Right lung (tissue), 10 donors: ENCODE measurements at places on chromosomes 13 and 19. TPM values are rescaled to one million over a fixed set of nuclear protein-coding genes. Genes with fewer than 3 reads are reported as not detected.

FAM216B gene
- 17.6 TPM for polyA plus RNA-seq

C19orf73 gene
- polyA plus RNA-seq, result not detected

PRRG2 gene
- polyA plus RNA-seq, result 3.3 TPM

RB1 gene
- polyA plus RNA-seq, result 40.5 TPM

ADAMTS10 gene
- polyA plus RNA-seq, result 71.3 TPM

LHFPL6 gene
- 90.9 TPM for polyA plus RNA-seq

LILRB1 gene
- 2.0 TPM for polyA plus RNA-seq

CBLC gene
- polyA plus RNA-seq, result 4.3 TPM

ZNF649 gene
- 20.7 TPM for polyA plus RNA-seq

ZNF525 gene
- 17.2 TPM for polyA plus RNA-seq

PSG4 gene
- 1.4 TPM for polyA plus RNA-seq

CCDC8 gene
- polyA plus RNA-seq, result 45.7 TPM

PLA2G4C gene
- 5.0 TPM for polyA plus RNA-seq

ZNF773 gene
- 16.5 TPM for polyA plus RNA-seq

- DNase-seq, result no peak
Observed at GRCh38 chr19:39427707-39428106, 8.0 kb downstream of the RPS16 start.

DNA sequence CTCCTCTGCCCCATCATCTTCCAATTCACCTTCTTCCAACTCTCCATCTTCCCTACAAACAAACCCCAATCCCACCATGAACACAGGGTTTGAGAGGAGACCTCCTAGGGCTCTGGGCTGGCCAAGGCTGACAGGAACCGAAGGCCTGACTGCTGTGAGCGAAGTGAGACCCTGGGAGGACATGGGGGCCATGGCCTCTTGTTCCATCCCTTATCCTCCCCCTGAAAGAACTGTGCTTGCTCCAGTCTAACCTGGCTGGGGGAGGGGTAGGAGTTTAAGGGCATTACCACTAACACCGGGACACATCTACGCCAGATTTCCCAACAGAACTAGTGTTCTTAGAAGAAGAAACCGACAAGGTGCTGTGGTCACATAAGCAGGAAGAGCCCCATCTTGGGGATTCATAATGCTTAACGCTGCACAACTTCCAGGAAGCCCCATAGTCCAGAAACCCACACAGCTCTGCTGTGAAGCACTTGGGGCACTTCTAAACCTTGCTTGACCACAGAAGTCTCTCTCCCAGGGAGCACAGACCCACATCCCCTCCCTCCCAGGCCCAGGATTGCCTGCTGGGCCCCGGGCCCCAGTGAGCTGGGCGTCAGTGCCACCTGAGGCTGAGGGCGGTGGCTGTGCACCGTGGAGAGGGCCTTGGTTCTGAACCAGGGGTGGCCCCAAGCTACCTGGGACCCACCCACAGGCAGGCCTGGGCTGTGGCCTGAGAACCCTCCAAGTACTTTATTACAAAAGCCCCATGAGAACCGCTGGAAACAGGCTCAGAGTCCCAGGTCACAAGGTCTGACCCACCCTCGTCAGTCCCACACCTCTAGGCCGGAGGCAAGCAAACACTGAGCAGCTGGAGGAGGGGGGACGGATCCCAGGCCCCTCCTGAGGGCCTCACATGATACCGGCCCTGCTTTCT lies 18.8 kb downstream of the ZC3H4 start:
- DNase-seq, result no peak

GRCh38 chr19:54561840-54562239 lies 11.8 kb upstream of the LILRA2 start:
- no peak for DNase-seq

GRCh38 chr13:74040200-74040599 lies 94.0 kb downstream of the KLF12 start:
- DNase-seq, result no peak

DNA sequence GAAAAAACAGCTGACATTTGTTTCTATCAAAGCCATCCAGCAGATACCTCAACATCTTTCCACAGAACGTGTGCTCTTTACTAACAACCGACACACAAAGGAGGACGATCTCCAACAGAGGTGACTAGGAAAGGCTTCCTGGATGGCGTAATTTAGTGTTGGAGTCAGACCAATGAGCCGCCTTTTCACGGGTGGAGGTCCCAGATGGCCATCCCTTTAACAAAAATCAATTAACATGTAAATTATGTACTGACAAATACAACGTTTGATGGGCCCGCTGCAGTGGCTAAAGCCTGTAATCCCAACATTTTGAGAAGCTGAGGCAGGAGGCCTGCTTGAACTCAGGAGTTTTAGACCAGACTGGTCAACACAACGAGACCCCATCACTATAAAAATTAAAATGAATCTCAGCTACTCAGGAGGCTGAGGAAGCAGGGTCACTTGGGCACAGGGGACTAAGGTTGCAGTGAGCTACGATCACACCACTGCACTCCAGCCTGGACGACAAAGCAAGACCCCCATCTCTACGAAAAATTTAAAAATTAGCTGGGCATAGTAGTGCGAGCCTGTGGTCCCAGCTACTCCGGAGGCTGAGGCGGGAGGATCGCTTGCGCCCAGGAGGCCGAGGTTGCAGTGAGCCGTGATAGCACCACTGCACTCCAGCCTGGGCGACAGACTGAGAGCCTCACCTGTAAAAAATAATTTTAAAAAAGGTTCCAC lies 1.2 kb upstream of the DPY19L3 start:
- no peak for DNase-seq

- peak; percentile 58 for DNase-seq
Observed at GRCh38 chr19:290372-291005, 714 bp downstream of the PLPP2 start.

GRCh38 chr19:42514449-42514848 lies 13.8 kb downstream of the CEACAM1 start:
- DNase-seq, result no peak

- DNase-seq, result no peak
Observed at GRCh38 chr13:51134763-51135365, 23.8 kb upstream of the C13orf42 start.

- no peak for DNase-seq
Observed at GRCh38 chr13:94947965-94948371, 235.6 kb upstream of the SOX21 start.

DNA sequence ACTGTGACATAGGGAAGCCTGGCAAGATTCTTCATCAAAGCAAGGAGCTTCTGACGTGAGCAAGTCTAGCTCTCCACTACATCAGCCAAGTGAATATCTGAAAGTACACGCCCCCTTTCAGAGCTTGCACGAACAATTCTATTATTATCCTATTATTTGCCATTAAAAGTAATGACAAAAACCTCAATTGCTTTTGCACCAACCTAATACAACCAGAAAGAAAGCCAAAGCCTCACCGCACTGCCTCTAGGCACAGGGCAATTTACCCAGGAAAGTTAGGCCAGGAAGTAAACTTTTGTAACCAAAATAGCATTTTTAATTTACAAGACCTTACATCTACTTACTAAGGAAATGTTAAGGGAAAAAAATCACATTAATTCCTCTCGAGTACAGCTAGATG lies 41.2 kb downstream of the LATS2 start:
- DNase-seq, result no peak

- DNase-seq, result no peak
Observed at GRCh38 chr13:73138276-73138637, 79.5 kb downstream of the KLF5 start.

GRCh38 chr19:16121141-16121540 lies 9.5 kb downstream of the RAB8A start:
- no peak for DNase-seq

DNA sequence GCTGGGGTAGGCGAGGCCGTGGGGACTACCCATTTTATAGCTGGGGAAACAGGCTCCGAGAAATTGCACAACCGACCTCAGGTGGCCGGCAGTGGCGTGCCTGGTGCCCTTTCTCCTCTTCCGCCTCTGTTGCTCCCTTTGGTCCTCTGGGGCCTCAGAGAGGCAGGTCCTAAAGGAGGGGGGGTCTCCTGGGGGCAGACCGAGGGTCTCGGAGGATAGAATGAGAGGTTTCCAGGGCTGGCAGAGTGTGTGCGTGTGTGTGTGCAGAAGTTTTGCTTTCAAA lies 11.3 kb downstream of the STX10 start:
- no peak for DNase-seq

GRCh38 chr19:55275851-55276719 lies 3.8 kb downstream of the HSPBP1 start:
- DNase-seq, result no peak

DNA sequence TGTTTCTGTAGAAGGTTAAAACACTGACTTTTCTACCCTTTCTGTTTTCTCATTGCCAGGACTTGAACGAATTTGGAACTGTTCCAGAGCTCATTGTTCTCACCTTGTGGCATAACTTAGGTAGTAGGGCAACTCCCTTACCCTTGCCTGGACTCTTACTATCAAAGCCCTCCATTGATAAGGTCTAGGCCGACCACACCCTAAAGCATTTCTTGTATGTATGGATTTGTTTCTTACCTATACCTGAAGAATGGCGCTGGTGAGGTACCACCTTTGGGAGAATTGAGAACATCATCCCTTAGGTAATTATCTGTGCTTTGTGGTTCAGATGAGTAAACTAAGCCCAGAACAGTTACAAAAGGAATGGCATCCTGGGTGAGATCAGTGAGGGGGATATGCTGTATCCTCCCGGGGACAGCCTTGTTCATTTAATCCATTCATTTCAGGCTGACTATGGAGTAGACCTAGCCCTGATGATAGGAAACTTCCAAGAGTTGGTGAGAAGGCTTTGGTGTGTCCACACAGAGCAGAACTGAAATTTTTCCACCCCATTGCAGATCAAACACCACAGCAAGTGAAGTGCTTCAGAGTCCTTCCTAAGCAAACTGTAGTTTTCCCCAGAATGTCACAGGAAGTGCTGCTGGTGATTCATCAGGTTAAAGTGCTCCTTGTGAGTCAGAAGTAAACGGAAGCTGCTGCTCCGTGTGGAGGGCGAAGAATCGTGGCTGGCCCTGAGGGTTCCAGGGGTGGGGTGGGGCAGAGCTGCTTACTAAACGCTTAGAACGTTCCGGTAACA lies 113.0 kb downstream of the TEX26 start:
- no peak for DNase-seq

DNA sequence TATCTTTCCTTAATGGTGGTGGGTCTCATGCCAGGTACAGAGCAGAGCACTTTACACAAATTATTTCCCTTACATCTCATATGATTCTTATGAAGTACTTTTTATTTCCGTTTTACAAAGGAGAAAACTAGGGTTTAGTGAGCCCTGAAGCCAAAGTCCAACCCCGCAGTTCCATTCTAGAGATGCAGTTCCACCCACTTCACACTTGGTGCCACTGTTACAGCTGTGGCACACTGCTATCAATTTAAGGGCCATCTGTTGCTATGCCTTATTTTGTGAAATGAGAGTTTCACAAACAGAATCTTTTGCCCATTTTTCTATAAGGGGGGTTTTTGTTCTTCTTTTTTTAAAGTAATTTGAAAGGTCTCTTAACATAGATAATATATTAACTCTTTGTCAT lies 12.9 kb downstream of the MIPEP start:
- DNase-seq, result no peak

GRCh38 chr19:15498910-15499309 lies 9.4 kb upstream of the CYP4F22 start:
- DNase-seq, result no peak

DNA sequence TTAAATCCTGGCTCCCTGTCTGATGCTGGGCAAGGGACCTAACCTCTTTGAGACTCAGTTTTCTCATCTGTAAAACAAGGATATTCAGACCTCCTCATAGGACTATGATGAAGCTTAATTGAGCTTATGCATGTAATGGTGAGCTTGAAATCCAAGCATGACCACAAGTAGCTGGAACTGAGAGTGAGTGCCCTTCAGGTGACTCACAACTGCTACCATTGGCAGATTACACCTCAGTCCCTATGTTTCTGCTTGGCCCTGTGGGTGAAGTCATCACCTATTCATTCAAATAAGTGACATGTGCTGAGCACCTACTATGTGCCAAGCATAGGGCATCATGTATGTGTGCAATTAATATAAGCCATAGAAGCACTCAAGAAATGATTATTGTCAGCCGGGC lies 25.7 kb downstream of the NOVA2 start:
- DNase-seq, result no peak

GRCh38 chr19:18340990-18341868 lies 831 bp downstream of the PGPEP1 start:
- DNase-seq, result no peak

DNA sequence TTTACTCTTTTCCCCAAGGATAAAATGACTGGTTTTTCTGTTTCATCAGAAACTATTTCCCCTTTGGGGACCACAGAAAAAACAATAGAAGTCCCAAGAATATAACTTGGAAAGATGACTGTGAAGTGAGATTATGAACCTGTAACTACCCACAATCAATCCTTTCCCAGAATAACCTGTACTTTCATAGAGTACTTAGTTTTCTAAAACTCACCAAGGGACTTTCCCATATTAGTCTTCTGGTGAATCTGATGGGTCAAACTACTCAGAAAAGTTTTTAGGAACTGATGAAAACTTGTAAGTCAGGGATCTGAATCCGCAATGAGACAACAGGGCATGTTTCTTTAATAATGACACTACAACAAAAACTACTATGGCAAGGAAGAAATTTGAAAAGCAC lies 62.6 kb downstream of the STK24 start:
- no peak for DNase-seq

DNA sequence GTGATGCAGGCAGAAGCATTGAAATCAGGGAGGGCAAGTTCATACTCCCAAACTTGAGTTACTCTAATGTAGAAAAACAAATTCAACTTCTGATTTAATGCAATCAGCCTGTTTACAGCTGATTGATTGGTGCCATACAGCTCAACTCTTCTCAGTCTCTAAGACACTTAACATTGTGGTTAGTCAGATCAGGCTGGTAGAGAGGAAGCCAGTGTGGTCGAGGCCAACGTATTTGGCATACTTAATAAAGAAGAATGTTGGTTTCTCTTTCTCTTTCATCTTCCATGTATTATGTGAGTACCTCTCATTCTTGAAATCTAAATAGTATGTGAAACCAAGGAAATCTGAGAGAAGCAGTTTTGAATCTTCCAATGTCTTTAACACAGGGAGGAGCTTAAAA lies 255.0 kb upstream of the SLITRK1 start:
- DNase-seq, result no peak

GRCh38 chr19:50686310-50687032 lies 33.1 kb downstream of the SHANK1 start:
- no peak for DNase-seq

DNA sequence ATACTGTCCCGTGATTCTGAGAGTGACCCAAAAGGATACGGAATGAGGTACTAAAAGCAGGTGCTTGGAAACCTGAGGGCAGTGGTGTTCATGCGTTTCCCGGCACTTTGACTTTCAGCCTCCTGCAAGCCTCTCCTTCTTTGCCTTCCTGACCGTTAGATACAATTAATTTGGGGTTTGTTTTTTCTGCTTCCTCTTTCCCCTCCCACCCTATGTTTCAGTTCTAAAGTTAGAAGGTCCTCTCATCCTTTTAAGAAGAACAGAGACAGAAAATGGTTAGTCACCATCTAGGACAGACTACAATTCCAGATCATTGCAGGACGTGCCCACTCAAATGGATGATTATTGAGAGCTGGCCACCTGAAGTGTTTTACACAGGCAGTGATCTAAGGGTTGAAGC lies 1.8 kb upstream of the LILRB4 start:
- no peak for DNase-seq

GRCh38 chr19:15838351-15838750 lies 22.9 kb upstream of the OR10H1 start:
- no peak for DNase-seq

GRCh38 chr13:27808851-27809550 lies 16.7 kb downstream of the GSX1 start:
- DNase-seq, result no peak

- no peak for DNase-seq
Observed at GRCh38 chr13:113794764-113795173, 35.7 kb downstream of the TMEM255B start.

- no peak for DNase-seq
Observed at GRCh38 chr13:34256236-34256635, 438.3 kb downstream of the RFC3 start.

GRCh38 chr19:44634785-44635184 lies 8.9 kb upstream of the PVR start:
- DNase-seq, result no peak
